ENCODE measurements at places on chromosomes 13 and 19.

GRCh38 chr19:49447485-49448431 is 3.9 kb downstream of the PIH1D1 start:
- peak; percentile 40 for DNase-seq

DNA sequence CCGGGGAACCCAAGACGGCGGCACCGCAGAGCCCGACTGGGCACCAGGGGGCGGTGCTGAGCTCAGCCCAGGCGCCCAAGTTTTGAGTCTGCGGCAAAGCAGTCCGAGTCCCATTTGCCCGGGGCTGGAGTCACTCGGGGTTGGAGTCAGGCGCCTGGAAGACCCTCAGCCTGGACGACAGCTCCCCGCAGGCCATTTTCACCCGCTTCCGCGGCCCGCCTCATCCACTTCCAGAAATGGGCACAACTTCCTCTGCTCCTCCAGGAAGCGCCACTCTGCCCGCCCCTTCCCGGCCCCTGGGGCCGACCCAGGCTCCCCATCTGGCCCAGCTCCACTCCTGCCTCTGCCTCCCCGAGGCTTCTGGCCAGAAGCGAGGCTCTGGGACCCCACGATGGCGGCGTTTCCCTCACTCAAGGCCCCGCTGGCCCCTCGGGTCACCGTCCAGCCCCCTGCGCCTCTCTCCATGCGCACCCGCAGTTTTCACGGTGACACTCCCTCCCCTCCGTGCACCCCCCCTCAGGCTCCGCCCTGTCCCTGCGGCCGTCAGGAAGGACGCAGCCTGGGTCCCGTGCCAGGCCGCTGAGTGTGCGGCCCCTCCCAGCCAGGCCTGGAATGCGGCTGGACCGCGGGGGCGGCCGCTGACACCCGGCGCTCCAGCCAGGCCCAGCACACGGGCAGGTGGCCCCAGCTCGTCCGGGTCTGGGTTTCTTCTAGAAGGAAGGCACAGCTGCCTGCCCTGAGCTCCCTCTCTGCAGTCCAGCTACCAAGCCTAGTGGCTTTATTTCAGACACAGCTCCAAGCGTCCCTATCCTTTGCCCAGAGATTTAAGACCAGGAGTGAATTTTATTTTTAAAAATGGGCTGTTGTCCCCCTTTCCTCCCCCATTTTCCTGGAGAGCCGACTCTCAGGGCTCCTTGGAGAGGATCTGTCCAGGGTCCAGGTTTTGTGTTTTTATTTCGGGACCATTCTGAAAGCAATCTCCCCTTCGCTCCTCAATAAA is 4.7 kb downstream of the SERTAD1 start:
- peak; percentile 75 for DNase-seq

GRCh38 chr13:41740479-41740878 is 220.4 kb downstream of the VWA8 start:
- DNase-seq = no peak

DNA sequence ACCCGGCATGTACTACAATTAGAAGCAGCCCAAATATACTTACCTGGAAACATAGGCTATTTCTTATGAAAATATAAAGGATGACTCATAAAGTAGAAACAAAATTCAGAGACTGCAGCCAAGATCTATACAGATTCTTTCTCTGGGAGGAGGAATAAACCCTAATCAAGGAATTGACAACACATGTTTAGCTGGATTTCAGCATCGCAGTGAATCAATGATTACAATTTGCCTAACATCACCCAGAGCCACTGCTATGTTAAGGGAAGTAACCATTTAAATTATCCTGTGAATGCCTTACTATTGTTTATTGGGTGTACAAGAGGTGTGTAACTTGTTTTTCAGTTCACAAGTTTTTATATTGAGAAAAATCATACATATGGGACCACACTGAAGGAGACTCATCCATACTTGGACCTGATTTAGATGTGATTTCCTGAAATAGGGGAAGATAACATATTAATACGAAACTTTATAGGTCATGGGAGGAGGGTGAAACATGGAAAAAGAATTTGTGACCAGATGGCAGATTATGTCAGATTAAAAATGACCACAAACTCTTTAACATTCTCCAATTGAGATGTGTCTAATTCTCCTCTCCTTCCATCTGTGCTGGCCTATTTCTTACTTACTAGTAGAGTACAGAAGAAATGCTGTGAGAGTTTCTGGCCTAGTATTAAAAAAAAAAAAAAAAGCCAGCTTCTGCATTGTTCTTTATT is 1168.4 kb downstream of the SLITRK1 start:
- no peak for DNase-seq

DNA sequence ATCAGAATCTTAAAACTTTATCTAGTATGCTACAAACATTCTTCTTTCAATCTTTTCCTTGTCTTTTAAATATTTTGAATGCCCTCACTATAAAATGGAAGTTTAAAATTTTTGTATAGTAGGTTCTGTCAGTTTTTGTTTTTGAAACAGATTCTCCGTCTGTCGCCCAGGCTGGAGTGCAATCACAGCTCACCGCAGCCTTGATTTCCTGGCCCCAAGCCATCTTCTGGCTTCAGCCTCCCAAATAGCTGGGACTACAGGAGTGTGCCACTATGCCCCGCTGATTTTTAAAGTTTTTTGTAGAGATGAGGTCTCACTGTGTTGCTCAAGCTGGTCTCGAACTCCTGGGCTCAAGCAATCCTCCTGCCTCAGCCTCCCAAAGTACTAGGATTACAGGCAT is 20.7 kb downstream of the PHF11 start:
- no peak for DNase-seq

DNA sequence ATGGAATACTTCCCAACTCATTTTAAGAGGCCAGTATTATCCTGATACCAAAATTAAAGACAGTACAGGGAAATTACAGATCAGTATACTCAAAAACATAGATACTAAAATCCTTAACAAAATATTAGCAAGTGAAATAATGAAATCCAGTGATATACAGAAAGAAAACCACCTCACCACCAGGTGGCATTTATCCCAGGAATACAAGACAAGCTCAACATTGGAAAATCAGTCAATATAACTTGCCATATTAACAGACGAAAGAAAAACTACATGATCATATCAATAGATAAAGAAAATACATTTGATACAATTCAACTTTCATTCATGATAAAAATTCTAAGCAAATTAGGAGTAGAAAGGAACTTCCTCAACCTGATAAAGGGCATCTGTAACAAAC is 6.7 kb upstream of the GNA15 start:
- DNase-seq = no peak

DNA sequence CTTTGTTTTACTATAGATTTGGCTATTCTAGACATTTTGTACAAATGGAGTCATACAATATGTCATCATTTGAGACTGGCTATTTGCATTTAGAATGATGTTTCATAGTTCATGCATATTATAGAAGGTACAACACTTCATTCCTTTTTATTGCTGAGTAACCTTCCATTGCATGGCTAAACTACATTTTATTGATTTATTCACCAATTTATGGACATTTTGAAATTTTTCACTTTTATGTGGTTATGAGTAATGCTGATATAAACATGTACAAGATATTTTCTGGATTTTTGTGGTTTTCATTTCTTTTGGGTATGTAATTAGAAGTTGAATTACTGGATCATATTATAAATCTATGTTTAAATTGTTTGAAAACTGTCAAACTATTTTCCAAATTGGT is 710.3 kb upstream of the SLITRK5 start:
- DNase-seq = no peak

GRCh38 chr13:20903164-20903475 is 574 bp upstream of the XPO4 start:
- no peak for DNase-seq

DNA sequence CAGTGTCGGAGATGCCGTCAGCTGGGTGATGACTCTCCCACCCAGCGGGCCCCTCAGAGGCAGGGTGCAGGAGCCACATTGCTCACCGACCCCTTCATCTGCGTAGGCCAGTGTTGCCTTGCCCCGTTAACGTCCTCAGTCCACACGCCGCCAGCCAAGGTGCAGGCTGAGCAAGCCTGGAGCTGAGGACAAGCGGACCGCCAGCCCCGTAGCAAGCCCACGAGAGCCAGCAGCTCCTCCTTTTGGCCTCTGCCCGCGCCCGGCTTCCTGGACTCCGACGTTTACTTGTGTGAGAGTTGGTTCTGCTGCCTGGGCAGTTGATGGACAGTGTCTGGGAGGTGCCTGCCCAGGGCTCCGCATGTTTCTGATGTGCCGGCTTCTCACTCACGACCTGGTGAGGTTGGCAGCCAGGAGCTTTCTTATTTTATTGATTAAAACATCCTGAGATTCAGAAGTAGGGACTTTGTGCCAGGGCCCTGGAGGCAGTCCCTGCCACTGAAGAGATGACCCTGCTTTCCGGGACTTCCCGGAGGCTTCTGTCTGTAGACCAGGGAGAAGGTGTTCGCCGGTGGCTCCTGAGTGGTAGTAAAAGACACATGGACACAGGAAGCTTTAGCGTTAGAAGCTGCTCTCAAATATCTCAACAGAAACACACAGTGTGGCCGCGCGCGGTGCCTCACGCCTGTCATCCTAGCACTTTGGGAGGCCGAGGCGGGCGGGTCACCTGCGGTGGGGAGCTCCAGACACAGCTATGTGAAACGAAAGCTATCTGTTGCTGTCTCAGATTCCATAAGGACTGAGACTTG is 5.8 kb downstream of the DAZAP1 start:
- DNase-seq = no peak

- no peak for DNase-seq
Measured at GRCh38 chr13:86795858-86796257, 875.3 kb upstream of the SLITRK5 start.

- peak; percentile 92 for DNase-seq
Measured at GRCh38 chr19:7868671-7869452, 5.3 kb downstream of the PRR36 start.

DNA sequence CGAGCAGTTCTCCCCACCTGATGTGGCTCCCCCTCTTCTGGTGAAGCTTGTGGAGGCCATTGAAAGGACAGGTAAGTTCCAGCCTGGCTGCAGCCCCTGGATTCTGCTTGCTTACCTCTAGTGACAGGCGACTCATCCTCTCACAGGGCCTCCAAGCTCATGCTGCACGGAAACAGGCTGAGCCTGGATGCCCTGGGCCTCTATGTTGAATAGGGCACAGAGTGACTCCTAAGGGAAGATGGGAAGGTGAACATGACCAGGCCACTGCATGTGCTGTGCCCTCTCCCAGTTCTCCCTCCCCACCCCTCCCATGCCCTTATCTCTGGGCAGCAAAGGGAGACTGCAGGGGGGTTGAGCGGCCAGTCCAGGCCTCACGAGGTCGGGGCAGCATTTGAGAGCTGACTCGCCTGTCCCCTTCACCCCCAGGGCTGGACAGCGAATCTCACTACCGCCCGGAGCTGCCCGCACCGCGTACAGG is 7.6 kb downstream of the PIK3R2 start:
- DNase-seq = no peak

DNA sequence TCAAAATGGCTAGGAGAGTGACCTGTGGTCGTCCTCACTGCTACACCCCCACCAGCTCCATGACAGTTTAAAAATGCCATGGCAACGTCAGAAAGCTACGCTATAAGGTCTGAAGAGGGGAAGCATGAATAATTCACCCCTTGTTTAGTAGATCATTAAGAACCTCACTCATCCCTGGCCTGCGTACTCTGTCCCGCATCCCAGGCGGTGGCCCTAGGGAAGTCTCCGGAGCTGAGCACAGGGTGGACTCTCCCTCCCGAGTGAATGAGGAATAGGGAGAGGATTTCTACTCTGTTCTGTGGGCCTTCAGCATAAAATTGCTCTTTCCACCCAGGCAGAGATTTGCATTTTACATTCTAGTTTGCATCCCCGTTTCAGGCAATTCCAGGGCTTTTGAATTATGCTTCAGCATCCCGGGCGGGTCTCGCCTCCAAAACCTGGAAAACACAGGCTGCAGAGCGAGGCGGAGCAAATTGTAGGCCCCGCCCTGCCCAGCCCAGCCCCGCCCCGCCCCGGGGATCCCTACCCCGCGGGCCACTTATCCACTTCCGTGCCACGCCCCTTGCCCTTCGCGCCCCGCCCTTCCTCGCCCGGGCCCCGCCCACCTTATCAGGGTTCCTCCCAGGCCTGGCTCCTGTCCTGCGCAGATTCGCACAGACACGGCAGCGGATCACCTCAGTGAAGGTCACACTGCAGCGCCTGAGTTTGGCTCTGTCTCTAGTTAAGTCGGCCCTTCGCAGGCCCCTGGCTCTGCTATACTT is 7.5 kb upstream of the ZNF525 start:
- DNase-seq = peak; percentile 3

DNA sequence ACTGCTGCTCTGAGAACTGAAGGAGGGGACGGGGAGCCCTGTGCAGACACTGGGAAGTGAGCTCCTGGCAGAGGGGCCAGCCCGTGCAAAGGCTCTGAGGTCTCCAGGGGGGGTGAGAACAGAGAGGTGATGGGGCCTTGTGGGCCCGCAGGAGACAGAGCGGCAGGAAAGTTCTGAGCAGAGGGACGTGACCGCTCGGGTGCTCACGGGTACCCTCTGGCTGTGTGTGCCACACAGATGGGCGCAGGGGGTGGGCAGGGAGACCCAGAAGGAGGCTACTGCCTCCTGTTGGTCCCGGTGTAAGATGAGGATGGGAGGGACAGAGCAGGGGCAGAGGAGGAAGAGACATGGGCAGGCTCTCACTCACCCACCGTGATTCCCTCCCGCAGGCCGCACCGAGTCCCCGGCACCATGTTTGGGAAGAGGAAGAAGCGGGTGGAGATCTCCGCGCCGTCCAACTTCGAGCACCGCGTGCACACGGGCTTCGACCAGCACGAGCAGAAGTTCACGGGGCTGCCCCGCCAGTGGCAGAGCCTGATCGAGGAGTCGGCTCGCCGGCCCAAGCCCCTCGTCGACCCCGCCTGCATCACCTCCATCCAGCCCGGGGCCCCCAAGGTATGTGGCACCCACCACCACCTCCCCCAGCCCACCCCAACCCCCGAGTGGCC is 27.5 kb upstream of the NCCRP1 start:
- DNase-seq = no peak

- no peak for DNase-seq
Measured at GRCh38 chr19:46357846-46358583, 11.1 kb downstream of the PPP5C start.

- peak; percentile 5 for DNase-seq
Measured at GRCh38 chr13:102555914-102556553, 40.8 kb upstream of the TPP2 start.

- peak; percentile 87 for DNase-seq
Measured at GRCh38 chr19:14418856-14419105, 360 bp downstream of the DDX39A start.

DNA sequence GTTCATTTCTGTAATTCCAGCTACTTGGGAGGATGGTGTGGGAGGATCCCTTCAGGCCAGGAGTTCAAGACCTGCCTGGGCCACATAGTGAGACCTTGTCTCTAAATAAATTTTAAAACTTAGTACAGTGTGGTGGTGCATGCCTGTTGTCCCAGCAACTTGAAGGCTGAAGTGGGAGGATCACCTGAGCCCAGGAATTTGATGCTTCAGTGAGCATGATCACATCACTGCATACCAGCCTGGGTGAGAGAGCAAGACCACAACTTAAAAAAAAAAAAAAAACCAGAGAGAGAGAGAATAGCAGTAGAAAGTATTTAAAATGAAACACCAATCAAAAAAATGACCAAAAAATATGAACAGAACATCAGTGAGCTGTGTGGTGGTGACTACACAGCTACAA is 7.1 kb upstream of the ZNF823 start:
- no peak for DNase-seq

GRCh38 chr19:57850553-57851017 is 926 bp downstream of the ZNF587 start:
- no peak for DNase-seq
